ENCODE measurements at places on chromosomes 6 and 20.

DNA sequence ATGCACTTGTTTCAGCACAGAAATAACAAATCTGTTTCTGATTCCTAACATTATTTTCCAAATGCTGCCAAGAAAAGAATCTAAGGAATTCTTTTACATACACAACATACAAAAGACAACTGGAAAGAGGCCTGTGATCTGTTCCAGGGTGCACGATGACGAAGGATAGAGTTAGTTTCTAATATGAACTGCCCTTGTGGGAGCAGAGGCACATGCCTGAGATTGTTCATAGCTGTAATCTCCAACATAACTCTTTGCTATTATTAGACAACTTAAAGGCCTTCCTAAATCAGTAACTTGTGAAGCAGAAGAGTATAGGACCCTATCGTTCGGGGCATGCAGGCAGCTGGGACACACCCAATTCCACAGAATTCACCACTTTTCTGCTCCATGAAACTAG is 41.2 kb upstream of the NHSL1 start:
- H3K36me3 ChIP-seq, result no peaks in the 10 kb centered on the region
- no peak overlapping the region for H3K4me3 ChIP-seq
- ATAC-seq, result no peak
- no peaks in the 10 kb centered on the region for H3K27me3 ChIP-seq
- H3K4me1 ChIP-seq, result peaks cover 72% of the 10 kb centered on the region

DNA sequence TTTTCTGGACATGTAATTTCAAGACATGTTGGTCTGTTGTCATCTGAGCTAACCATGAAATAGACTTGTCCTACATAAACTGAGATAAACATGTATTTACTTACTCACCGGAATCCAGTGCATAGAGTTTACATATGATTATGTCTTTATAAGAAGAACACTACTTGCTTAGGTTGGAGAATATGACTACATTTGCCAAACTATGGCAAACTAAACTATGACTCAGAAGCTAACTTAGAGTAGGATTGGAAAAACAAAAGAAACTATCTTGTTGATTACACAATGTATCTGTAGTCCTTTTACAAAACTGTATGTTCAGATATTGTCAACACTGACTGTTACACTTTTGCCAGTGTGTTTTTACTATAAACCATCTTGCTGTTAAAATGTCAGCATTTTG is 113.3 kb downstream of the CRYBG1 start:
- ATAC-seq, result no peak
- no peaks in the 10 kb centered on the region for H3K36me3 ChIP-seq
- H3K27me3 ChIP-seq, result no peaks in the 10 kb centered on the region
- no peak overlapping the region for H3K4me3 ChIP-seq
- no peak overlapping the region for H3K27ac ChIP-seq

- ATAC-seq, result no peak
- H3K27me3 ChIP-seq, result peaks cover 17% of the 10 kb centered on the region
- no peak overlapping the region for H3K4me3 ChIP-seq
Observed at GRCh38 chr6:45398075-45398813, 20.5 kb upstream of the SUPT3H start.

GRCh38 chr6:170266061-170266825 is 24.6 kb downstream of the DLL1 start:
- no peak overlapping the region for H3K4me3 ChIP-seq
- peaks cover 5% of the 10 kb centered on the region for H3K4me1 ChIP-seq
- ATAC-seq, result peak; percentile 38
- H3K27me3 ChIP-seq, result no peaks in the 10 kb centered on the region
- H3K27ac ChIP-seq, result no peak overlapping the region
- H3K36me3 ChIP-seq, result no peaks in the 10 kb centered on the region

DNA sequence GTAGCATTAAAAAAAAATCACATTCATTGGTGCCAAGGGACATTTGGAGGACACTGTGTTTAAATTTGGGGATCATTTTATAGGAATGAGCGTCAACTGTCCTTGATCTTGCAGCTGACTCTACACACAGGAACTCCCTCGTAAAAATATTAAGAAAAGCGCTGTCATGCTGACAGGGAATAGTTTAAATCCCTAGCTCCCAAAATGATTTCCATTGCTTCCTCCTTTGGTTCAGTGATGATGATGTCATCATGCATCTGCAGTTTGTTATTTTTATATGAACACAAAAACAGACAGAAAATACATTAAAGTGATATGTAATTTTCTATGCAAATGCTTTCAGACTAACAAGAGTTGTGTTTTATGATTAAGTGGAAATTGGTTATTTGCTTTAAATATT is 275.6 kb downstream of the BTBD9 start:
- no peak overlapping the region for H3K4me3 ChIP-seq
- H3K36me3 ChIP-seq, result no peaks in the 10 kb centered on the region
- H3K4me1 ChIP-seq, result no peaks in the 10 kb centered on the region
- H3K27ac ChIP-seq, result no peak overlapping the region
- no peak for ATAC-seq

DNA sequence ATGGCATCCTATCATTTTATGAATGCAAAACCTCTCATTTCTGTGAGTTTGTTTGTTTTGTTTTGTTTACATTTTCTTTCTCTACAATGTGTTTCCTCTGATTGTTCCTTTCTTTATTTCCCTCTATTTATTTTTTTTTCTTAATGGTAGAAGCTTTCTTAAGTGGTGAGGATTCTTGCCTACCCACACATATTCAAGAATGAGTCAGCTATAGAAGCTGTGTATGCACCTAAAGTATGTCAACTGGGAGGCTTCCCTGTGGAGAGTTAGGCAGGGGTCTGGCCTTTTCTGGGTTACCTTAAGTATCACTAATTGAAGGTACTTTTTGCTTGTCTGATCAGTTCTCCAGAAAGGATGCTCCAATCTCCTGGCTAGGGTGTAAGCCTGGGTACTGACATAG is 354.0 kb downstream of the ESR1 start:
- H3K4me1 ChIP-seq, result no peaks in the 10 kb centered on the region
- H3K27me3 ChIP-seq, result no peaks in the 10 kb centered on the region
- no peak for ATAC-seq
- no peak overlapping the region for H3K4me3 ChIP-seq

DNA sequence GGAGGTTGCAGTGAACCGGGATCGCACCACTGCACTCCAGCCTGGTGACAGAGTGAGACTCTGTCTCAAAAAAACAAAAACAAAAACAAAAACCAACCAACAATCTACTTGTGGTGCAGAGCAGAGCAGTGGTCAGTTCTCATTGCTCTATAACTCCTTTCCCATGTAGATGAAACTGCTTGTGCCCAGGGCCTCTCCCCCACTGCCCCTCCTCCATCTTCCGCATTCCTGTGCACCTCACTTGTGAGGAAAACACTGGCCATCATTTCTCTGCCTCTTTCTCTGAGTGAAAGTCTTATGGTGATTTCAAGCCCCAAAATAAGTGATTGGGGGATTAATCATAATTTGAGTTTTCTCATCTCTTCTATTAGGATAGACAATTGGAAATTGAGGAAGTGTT is 63.9 kb upstream of the GLP1R start:
- H3K4me1 ChIP-seq, result no peaks in the 10 kb centered on the region
- peaks cover 68% of the 10 kb centered on the region for H3K27me3 ChIP-seq

GRCh38 chr6:43054206-43054943 is 724 bp upstream of the CUL7 start:
- H3K4me1 ChIP-seq, result no peaks in the 10 kb centered on the region
- H3K4me3 ChIP-seq, result peak overlapping the region; percentile 79

DNA sequence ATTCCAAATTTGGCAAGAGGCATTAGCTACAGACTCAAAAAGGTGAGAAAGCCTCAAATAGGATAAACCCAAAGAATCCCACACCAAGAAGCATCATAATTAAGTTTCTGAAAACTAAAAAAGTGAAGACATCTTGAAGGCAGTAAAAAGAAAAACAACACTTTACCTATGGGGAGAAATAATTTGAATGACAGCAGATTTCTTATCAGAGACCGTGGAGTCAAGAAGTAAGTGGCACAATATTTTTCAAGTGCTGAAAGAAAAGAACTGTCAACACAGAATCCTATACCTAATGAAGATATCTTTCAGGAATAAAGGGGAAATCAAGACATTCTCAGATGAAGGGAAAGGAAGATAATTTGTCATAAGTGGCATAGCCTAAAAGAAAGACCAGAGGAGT is 193.3 kb upstream of the CHD6 start:
- H3K27me3 ChIP-seq, result no peaks in the 10 kb centered on the region
- no peaks in the 10 kb centered on the region for H3K4me1 ChIP-seq
- no peak overlapping the region for H3K4me3 ChIP-seq
- no peak for ATAC-seq

DNA sequence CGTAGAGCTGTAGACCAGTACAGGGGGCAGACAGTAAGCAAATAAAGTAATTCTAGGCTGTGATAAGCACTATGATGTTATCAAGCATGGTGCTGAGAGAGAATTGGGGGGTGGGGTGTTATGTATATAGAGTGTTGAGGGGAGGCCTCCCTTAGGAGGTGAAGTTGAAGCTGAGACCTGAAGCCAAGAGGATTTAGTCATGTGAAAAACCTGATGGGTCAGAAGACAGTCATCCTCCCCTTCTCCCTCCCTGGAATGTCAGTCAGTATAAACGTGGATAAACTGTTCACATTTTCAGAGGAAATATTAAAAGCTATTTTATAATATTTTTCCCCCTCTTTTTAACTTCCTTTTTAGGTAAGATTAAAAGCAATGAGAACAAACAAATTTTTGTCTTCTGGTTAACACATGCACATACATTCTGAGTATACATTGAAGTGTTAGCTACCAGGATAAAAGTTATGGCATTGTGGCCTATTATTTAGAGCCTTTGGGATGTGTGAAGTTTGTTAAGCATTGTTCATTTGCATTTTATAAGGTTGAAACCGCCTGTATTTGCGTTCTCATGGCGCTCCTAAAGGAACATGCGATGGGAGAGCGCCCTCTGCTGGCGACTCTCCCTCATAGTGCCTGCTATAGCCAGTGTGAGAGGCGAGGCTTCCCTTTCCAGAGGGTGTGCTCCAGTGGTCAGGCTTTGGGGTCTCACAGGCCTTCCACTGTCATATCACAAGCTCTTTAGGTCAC is 35.4 kb upstream of the MAPK13 start:
- ATAC-seq, result peak; percentile 86
- H3K4me3 ChIP-seq, result no peak overlapping the region
- peaks cover 47% of the 10 kb centered on the region for H3K36me3 ChIP-seq
- peaks cover 26% of the 10 kb centered on the region for H3K4me1 ChIP-seq
- H3K27ac ChIP-seq, result peak overlapping the region; percentile 56
- H3K27me3 ChIP-seq, result no peaks in the 10 kb centered on the region

- ATAC-seq, result no peak
- peaks cover 5% of the 10 kb centered on the region for H3K4me1 ChIP-seq
- no peaks in the 10 kb centered on the region for H3K36me3 ChIP-seq
- no peak overlapping the region for H3K4me3 ChIP-seq
- no peaks in the 10 kb centered on the region for H3K27me3 ChIP-seq
- H3K27ac ChIP-seq, result no peak overlapping the region
Observed at GRCh38 chr6:11526156-11526505, 11.4 kb upstream of the TMEM170B start.

GRCh38 chr6:29506446-29507067 is 18.8 kb upstream of the MAS1L start:
- no peak overlapping the region for H3K27ac ChIP-seq
- no peak for ATAC-seq
- no peaks in the 10 kb centered on the region for H3K36me3 ChIP-seq
- H3K4me1 ChIP-seq, result no peaks in the 10 kb centered on the region

DNA sequence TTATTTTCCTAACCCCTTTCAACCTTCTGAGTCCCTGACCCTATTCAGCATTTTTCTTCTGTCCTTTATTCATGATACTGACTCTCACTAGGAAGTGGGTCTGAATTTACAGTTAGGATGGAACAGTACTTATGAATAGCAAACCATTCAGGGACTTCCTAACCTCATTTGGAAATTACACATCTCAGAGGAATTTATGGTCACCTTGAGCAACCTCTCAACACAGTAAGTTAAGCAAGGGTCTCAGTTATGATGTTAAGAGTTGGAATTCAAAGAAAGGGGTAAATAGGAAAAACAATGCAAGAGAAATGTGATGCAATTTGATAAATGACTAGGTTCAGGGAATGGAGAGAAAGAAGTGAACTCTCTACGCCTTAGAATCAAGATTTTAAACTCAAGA is 97.3 kb downstream of the GPR6 start:
- peaks cover 14% of the 10 kb centered on the region for H3K27me3 ChIP-seq
- no peaks in the 10 kb centered on the region for H3K4me1 ChIP-seq
- H3K27ac ChIP-seq, result no peak overlapping the region
- no peak overlapping the region for H3K4me3 ChIP-seq
- ATAC-seq, result no peak

- H3K4me1 ChIP-seq, result peaks cover 21% of the 10 kb centered on the region
- H3K36me3 ChIP-seq, result no peaks in the 10 kb centered on the region
- no peak for ATAC-seq
- H3K27me3 ChIP-seq, result peaks cover 45% of the 10 kb centered on the region
- no peak overlapping the region for H3K4me3 ChIP-seq
- no peak overlapping the region for H3K27ac ChIP-seq
Observed at GRCh38 chr20:46128310-46129151, 10.4 kb downstream of the CD40 start.

- H3K27me3 ChIP-seq, result no peaks in the 10 kb centered on the region
- H3K36me3 ChIP-seq, result peaks cover 16% of the 10 kb centered on the region
- ATAC-seq, result no peak
- H3K4me1 ChIP-seq, result no peaks in the 10 kb centered on the region
Observed at GRCh38 chr6:126102358-126102757, 116.0 kb downstream of the TRMT11 start.

DNA sequence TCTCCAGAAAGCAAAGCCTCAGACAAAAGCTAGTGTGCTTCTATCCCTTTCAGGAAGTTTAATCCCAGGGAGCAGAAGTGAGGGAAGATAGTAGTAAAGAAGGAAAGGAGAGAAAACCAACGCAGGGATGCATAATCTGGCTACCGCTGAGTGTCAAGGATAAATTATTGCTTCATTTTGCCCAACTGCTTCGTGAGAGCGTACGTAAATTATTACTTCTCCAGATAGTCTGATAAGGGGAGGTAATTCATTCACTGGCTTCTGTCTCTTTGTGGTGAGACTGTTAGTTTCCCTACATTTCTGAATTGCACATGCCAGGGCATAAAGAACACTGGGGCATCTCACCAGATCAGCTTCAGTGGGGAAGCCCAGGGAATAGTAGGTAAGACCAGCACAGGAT is 539.7 kb downstream of the PHF3 start:
- H3K27ac ChIP-seq, result no peak overlapping the region
- no peaks in the 10 kb centered on the region for H3K27me3 ChIP-seq
- ATAC-seq, result no peak
- no peak overlapping the region for H3K4me3 ChIP-seq
- H3K4me1 ChIP-seq, result no peaks in the 10 kb centered on the region
- H3K36me3 ChIP-seq, result no peaks in the 10 kb centered on the region

- no peaks in the 10 kb centered on the region for H3K27me3 ChIP-seq
- peaks cover 17% of the 10 kb centered on the region for H3K4me1 ChIP-seq
- H3K4me3 ChIP-seq, result no peak overlapping the region
Observed at GRCh38 chr6:152399399-152399798, 237.8 kb downstream of the SYNE1 start.

DNA sequence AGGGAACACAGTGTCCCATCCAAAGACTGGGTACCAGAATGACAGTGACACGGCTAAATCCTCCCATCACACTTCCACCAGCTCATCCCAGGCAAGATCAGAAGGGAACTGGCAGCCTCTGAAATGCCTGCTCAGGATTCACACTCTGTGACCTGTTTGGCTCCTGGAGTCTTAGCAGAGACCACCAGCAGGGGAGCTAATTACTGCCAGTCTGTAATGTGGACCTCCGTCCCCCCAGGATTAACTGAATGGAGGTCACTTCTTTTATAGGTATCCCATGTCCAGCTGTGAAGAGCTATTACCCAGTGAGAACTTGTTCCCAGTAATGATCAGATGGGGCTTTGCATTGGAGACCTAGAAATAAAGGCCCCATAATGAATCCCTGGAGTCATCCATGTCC is 45.2 kb downstream of the DEFB114 start:
- H3K4me3 ChIP-seq, result no peak overlapping the region
- H3K27ac ChIP-seq, result no peak overlapping the region
- H3K4me1 ChIP-seq, result no peaks in the 10 kb centered on the region
- no peak for ATAC-seq

Data from gastroesophageal sphincter (tissue), 4 donors.